Memory B cell (primary cell): ENCODE measurements at places on chromosomes 13 and 19.

DNA sequence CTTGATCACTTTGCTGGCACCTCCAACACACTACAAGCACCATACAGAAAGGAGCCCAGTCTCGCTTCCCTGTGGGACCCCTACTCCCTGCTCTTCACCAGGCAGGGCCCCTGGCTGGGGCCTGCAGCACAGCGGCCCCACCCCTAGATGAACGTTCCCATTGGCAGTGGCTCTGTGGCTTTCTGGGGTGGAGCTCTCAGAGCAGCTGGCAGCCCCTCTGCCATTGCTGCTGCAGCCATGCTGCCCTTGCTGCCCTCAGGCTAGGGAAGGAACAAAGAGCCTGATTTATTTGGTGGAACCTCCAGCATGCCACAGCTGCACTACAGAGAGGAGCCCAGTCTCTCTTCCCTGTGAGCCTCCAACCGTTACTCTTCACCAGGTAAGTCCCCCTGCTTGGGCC lies 5.8 kb downstream of the SIGLEC6 start:
- DNase-seq = no peak

- no peak for DNase-seq
Observed at GRCh38 chr19:51187395-51188226, 37.3 kb upstream of the CD33 start.

GRCh38 chr13:27421101-27421871 lies 3.1 kb upstream of the GTF3A start:
- no peak for DNase-seq

GRCh38 chr13:73966331-73966730 lies 167.9 kb downstream of the KLF12 start:
- DNase-seq = no peak

GRCh38 chr19:46239193-46240024 lies 9.9 kb downstream of the IGFL1 start:
- DNase-seq = no peak

DNA sequence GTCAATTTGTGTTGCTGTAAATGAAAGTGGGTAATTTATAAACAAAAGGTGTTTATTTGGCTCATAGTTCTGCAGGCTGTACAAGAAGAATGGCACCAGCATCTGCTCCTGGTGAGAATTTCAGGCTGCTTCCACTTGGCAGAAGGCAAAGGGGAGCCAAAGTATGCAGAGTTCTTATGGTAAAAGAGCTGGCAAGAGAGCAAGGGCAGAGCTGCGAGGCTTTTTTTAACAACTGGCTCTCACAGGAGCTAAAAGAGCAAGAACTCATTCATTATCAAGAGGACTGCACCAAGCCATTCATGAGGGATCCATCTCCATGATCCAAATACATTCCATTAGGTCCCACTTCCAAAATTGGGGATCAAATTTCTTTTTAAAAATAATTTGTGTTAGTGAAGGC lies 1712.7 kb downstream of the SLITRK5 start:
- DNase-seq = no peak

- DNase-seq = no peak
Observed at GRCh38 chr19:6873708-6874431, 13.5 kb upstream of the ADGRE1 start.

DNA sequence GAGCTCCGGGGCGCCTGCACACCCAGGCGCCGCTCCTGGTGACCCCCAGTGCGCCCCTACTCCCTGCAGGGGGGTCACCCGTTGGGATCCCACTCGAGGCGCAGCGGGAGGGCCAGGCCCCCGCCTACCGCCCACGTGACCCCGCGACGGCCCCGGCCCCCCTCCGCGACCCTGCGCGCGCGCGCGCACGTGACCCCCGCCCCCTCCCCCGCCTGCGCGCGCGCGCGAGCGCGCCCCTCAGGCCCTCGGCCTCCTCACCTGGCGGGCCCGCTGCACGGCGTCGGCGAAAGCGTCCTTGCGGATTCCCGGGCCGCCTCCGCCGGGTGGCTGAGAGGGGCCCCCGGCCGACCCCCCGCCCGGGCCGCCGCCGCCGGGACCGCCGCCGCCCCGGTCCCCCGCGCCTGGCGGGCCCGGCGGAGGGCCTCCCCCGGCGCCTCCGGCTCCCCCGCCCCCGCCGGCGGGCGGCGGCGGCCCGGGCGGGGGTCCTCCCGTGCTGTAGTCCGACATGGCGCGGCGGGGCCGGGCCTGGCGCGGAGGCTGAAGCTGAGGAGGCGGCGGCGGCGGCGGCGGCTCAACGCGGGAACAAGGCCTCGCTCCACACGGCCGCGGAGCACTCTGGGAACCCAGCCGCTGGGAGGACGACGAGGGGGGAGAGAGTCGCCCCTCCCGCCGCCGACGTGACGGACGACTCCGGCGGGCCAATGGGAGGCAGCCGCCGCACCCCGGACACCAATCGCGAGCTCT lies at the start of gene KHSRP:
Gene KHSRP (minus strand): TSS at position 617 of the 744 bp plus-strand sequence. CDS start 110 bp downstream, at position 507.
- DNase-seq = peak; percentile 27

GRCh38 chr13:111866731-111867245 lies 200.2 kb upstream of the SOX1 start:
- no peak for DNase-seq

GRCh38 chr13:37029617-37030016 lies 29.0 kb downstream of the EXOSC8 start:
- no peak for DNase-seq

GRCh38 chr13:52969373-52969772 lies 59.2 kb upstream of the OLFM4 start:
- DNase-seq = no peak

DNA sequence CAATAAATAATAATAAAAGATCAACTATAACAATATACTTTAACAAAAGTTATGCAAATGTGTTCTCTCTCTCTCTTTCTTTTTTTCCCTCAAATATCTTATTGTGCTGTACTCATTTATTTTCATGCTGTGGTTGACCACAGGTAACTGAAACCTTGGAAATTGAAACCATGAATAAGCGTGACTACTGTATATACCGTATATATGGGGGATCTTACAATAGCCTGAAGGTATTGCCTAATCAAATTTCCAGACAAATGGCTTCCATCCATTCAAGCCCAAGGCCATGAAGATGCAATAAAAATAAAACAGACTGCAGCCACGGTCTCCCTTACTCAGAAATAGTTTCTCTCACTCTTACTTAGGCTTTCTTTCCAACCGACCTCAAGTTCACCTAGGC lies 98.3 kb downstream of the SLITRK6 start:
- DNase-seq = no peak

DNA sequence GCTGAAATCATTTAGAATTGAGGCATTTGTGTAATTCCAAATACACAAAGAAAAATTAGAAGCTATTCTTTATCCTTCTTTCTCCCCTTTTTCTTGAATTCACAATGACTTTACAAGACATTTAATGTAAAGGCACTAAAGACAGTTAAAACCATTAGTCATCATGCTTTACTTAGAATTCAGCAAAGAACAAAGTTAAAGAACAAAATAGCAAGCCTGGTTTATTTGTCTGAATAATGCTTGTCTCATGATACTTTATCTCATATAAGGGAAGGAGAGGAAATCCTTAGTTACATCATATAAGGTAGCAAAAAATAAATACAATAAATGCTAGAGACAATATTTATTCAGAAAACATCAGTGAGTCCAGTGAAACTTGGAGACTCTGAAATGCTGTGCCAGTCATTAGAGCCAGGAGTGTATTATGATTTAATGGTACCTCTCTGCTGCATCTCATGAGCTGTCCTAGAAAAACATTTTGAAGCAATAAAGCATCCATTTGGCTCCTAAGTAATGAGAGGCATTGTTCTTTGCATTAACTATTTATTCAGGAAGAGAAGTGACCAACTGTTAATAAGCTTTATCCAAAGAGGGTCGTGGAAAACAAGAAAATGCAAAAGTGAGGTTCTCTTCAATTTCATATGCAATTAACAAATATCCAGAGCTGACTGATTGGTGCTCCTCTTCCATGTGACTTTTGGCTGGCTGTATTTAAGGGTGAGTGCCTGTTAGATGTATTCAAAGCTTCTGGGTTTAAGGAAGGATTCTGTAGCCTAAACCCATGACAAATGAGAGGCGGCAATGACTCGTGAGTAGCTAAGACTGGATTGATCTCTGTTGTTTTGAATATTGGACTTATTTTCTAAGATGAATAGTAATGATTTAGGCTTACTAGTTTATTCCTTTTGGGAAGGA lies 105.0 kb downstream of the DGKH start:
- DNase-seq = no peak

DNA sequence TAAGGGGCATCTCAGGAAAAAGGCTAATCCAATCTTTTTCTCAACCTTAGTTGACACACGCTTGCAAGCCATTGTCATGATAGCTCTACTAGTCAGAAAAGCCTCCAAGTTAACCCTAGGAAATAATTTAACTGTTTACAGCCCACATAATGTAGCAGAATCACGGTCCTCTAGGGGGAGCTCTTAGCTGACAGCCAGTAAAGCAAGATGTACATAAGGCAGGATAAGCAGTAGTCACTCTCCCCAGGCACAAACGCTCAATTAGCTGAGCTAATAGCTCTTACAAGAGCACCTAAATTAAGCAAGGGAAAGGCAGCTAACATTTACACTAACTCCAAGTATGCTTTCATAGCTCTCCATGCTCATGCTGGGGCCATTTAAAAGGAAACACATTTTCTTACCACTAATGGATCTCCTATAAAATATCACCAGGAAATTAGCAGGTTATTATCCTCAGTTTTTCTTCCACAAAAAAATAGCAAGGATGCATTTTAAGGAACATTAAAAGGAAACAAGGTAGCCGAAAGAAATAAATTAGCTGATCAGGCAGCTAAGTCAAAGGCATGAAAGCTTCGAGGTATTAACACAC lies 33.7 kb upstream of the ZSCAN5A start:
- DNase-seq = no peak
